ENCODE measurements at places on chromosomes 4 and X.
A peak's percentile ranks its signal among the peaks of the same experiment; 100 is the strongest.

- DNase-seq: no peak
These were observed 22.6 kb upstream of the UBA1 start for GRCh38 chrX:47170861-47171692.

DNA sequence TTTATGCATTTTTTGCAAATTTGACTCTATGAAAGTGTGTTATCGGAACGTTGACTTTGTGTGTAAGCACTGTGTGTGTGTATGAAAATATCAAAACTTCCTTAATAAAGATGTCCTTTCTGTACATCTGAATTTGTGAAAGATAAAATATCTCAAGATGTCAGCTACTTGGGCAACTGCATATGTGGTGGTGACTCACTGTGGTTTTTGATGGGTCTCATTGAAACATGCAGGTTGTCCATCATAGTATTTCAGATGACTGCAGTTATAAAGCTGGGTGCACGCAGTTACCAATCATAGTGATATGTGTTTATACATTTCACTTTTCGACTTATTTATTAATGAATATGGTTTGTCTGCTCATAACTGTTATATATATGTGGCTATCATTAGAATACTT lies 19.7 kb upstream of the BBS12 start:
- no peak for DNase-seq

DNA sequence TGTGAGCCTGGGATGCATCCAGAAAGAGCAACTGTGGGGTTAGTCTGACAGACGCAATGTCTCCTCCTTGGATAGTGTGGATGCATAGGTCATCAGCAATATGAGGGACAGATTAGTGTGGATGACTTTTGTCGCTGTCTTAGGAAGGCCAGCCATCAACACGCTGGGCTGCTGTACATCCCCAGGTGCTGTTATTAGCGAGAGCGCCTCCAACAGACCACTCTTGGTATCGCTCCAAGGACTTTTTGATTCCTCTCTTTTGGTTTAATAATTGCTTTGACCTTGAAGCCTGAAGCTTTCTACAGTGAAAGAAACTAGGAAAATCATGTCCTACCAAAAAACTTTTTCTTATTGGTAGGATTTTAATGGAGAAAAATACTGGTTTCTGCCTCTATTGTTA lies 76.7 kb downstream of the TMEM131L start:
- DNase-seq: no peak

GRCh38 chr4:1900087-1900433 lies 28.9 kb downstream of the NSD2 start:
- DNase-seq: no peak

GRCh38 chr4:168711197-168712140 lies 214.6 kb downstream of the PALLD start:
- no peak for DNase-seq

GRCh38 chrX:46588263-46588662 lies 14.7 kb downstream of the CHST7 start:
- DNase-seq: peak; percentile 48

GRCh38 chrX:13305108-13305507 lies 14.7 kb downstream of the ATXN3L start:
- DNase-seq: no peak

DNA sequence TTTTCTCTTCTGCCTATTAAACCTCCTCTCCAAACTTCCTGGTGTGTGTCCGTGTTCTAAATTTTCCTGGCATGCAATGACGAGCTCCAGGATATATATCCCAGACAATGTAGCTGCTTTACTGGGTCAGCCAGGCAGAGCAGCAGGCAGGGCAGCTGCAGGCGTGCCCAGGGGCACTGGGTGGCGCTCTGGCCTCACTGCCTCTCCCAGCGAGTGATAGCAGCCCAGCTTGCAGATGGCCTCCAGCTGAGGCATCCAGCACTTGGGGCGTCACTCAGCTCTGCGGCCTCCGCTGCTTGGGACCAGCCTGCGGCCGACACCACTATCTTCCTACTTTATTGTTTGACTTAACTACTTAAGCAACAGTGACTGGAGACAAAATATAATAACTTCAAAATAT lies 23.0 kb upstream of the UBA6 start:
- no peak for DNase-seq

DNA sequence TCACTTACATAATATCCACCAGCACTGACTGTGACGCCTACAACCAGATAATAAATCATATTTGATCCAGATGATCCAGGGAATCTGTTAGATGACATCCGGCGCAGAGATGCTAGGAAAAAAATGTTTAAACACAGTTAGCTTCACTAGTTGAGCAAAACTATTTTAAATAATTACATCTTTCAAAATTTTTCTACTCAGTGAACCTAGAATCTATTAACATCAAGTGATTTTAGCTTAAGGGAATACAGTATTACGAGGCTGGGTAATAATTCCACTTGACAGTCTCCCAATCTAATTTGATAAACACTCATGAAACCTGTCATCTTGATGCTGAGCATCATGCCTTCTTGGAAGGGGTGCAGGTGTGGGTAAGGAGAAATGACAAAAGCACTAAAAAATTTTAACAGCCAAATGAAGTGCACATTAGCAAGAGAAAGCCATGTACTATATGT lies 4.7 kb downstream of the MGARP start:
- no peak for DNase-seq

DNA sequence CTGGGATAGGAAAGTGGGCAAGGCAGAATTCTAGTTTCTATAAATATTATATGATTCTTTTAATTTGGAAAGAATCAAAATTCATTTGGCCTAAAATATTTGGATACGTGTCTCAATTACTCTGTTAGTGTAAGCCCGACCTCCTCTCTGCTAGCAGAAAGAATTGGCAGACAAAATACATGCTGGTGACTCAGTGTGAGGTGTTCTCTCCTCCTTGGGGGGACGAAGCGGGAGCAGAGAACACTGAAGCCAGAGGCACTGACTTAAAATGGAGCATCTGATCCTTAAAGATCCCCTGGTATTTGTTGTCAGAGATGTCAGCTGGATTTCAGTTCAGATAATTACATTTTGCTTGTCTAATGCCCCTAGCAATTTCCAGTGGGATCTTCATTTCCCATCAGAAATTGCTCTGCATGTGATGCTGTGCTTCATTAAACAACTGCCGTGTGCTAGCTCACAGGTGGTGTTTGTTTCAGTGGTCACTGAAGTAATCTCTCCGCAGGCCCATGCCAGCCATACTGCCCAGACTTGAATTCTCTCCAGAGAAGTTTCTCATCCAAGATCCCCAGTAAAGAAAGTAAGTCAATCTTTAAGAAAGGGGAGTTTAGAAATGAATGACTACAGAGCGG lies 188.7 kb upstream of the TLL1 start:
- no peak for DNase-seq

DNA sequence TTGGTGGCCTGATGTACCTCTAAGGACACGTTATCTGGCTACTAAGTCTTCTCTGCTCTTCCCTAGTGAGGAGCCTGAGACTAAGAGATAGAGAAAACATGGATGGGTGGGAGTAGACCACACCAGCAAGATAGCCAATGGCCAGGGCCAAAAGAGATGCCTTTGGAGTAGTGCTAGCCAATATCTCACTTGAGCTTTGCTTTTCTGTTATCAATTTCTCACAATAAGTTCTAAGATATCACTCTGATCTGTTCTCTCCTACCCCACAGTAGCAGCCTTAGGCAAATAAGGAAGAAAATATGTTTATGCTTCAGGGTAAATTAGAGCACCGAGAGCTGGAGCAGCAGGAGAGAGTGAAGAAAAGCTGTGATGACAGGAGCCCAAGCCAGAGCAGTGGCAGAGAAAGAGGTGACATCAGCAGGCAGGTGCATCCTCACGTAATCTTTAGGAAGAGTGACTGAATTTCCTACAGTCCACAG lies 343.9 kb upstream of the NOCT start:
- DNase-seq: no peak

DNA sequence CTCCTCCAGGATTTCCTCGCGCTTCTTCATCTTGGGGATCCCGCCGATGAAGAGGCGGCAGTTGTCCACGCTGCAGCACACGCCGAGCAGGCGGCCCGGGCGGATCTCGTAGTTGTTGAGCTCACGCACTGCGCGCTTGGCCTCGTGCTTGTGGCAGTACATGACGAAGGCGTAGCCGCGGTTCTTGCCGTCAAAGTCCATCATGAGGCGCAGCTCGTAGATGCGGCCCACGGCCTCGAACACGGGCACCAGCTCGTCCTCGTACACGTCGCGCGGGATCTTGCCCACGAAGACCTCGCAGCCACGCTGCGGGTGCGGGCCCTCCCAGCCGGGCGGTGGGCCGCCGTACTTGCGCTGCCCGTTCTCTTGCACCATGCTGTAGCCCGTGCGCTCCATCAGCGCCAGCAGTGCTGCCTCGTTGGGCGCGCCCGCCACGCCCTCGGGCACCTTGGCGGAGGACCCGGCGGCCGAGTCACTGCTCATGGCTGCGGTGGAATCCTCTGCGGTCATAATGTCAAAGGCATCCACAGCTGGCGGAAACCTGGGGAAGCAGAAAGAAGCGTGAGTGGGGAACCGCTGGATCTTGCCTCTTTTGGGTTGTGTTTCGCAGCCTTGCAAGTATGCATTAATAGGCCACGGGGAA lies 103.4 kb downstream of the CHRNA9 start:
- DNase-seq: no peak

DNA sequence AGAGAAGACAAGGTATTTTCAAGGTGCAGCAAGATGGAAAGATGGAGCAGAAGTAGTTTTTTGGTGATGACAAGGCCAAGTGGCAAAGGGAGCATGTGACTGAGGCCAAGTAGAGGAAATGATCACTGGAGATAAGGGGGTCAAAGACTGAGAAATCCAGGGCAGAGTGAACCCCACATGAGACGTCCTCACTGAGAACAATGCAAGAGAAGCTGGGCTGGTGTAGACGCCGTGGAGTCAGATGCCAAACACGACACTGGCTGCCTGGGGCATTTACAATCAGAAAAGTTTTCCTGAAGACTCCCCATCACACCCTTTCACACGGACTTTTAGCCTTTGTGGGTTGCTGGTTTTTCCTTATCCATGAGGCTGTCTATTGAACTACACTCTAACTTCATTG lies 69.3 kb downstream of the FAM184B start:
- DNase-seq: no peak

GRCh38 chr4:19010761-19011160 lies 989.2 kb upstream of the LCORL start:
- no peak for DNase-seq

DNA sequence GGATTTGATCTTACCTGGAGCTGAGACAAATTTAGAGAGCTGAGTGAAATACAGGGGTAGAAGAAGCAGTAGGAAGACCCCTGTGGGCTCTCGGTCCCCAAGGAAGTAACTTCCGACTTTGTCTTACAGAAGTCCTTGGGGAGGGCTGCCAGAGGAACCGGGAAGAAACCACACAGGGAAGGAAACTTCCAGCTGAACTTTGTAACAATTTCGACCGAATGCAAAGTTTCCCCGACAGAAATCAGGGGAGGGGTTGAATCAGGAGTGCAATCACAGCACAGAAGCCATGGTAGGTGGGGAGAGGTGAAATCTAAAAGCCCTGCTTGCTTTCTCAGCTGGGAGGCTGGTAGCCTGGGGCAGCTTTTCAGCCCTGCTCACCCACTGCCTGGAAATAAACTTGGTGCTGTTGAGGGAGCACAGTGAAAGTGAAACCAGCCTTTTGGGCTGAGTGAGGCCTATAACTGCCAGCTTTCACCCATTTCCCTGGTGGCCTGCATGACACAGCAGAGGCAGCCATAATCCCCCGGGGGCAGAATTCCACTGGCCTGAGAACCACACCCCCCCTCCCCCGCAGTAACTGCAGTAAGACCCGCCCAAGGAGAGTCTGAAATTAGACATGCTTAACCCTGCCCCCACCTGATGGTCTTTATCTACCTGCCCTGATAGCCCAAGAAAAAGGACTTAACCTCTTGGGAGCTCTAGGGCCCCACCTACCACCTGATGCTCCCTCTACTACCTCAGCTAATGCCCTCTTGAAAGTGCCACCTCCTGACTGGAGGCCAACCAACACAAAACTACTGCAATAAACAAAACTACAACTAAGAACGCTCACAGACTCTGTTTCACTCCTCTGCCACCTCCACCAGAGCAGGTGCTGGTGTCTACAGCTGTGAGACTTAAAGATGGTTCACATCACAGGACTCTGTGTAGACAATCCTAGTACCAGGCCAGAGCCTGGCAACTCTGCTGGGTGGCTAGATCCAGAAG lies 248.2 kb downstream of the PARM1 start:
- no peak for DNase-seq

DNA sequence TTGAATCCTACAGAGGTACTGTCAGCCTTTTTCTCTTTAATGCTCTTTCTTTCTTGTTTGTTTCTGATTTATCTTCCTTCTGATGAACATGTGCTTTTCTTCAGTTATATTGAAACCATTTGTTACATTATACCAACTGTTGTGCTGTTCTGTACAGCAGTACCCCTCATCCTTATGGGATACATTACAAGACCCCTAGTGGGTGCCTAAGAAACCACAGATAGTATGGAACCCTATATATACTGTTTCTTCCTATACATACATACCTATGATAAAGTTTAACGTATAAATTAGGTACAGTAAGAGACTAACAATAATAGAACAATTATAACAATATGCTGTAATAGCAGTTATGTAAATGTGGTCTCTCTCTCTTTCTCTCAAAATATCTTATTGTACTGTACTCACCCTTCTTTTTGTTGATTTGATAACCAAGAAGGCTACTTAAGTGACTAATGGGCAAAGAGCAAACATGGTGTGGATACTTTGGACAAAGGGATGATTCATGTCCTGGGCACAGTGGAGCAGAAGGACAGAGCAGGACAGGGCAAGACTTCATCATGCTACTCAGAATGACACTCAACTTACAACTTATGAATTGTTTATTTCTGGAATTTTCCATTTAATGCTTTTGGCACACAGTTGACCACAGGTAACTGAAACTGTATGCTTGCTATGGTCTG lies 10.7 kb upstream of the YIPF7 start:
- DNase-seq: no peak

DNA sequence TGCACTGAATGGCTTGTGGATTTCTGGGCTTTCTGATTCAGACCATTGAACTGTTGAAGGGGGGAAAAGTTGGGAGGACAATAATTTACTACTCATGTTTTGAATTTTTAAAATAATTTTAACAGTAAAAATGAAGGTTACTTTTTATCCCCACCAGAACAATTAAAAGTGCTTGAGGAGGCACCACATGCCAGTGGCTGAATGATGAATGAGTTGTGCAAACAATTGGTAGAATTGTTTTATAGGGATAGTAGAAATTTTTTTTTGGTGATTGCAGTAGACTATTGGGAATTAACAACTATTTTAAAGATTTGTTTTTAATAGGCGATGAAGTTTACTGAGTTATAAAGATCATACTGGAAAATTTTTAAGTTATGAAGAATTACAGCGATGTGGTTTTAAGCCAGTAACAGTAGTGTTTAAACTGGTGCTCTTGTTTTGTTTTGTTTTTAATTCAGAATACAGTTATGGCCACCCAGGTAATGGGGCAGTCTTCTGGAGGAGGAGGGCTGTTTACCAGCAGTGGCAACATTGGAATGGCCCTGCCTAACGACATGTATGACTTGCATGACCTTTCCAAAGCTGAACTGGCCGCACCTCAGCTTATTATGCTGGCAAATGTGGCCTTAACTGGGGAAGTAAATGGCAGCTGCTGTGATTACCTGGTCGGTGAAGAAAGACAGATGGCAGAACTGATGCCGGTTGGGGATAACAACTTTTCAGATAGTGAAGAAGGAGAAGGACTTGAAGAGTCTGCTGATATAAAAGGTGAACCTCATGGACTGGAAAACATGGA lies 2.7 kb downstream of the REST start:
- no peak for DNase-seq
